Activated CD8-positive, alpha-beta memory T cell treated with anti-CD3 and anti-CD28 coated beads for 24 hours (primary cell): ENCODE measurements at places on chromosomes 5 and 9.

DNA sequence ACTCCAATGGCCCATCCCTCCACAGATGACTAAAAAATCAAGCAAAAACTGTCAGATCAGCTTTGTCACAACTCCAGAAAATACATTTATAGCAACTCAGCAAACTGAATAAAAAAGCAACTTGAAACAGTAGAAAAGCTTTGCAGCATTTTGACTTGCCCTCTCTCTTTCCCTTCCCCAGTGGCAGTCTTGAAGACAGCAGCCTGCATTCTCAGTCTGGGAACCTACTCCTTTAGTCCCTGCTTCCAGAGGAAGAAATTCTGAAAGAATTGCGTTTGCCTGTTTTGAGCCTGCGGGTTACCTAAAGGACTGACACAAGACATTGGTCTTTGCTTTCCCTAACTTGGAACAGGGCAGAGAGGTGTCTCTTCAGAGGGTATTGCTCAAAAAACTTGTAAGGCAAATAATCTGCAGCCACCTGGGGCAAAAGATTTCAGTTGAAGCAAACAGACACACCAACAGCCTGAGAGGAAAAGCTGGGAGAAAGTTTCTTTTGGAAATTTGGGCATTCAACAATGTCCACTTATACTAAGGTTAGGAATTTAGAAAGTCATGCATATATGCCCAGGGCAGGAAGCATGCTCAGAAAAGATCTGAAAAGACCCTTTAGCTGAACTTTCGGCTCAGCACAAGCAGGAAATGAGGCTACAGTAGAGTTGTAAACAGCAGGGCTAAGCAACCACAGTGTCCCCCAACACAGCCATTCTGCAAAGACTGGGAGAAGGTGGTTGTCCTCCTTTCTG lies 15.2 kb upstream of the SLC35D2 start:
- no peak for DNase-seq

DNA sequence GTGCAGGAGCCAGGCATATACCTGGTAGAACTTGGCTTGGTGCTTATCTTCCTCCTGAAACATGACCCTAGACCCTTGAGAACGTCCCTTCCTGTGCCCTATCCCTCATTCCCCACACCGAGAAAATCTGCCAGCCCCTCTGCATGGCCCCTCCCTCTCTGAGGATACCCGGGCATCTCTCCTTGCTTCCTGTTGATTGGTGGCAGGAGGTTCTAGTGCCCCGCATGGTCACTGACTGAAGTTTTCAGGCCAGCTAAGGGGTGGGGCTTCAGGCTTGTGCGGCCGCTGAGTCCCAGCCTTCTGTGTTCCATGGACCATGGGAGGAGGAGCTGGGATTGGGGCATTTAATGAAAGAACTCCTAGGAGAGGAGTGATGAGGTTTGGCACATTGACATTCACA lies 22.8 kb downstream of the IGIP start:
- no peak for DNase-seq

DNA sequence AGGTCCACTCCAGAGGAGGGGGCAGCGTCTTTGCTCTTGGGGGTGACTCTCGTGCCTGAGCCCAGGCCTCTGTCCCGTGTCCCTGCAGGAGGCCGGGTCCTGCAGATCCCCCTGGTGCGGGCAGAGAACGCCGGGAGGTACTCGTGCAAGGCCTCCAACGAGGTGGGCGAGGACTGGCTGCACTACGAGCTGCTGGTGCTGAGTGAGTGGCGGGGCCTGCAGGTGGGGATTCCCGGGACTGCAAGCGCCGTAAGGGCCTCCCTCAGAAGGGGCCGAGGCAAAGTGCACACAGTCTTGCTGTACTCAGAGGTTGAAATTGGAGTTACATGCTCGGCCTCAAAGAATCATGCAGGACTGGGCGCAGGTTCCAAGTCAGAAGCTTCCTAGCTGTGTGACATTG lies 62.7 kb upstream of the ASS1 start:
- DNase-seq = no peak

- DNase-seq = no peak
These were observed 105.6 kb downstream of the FGF18 start for GRCh38 chr5:171525085-171525484.

- DNase-seq = no peak
These were observed 98.4 kb upstream of the NREP start for GRCh38 chr5:111855356-111855755.

- DNase-seq = no peak
These were observed 400 bp downstream of the KDM4C start for GRCh38 chr9:6758248-6758497.

DNA sequence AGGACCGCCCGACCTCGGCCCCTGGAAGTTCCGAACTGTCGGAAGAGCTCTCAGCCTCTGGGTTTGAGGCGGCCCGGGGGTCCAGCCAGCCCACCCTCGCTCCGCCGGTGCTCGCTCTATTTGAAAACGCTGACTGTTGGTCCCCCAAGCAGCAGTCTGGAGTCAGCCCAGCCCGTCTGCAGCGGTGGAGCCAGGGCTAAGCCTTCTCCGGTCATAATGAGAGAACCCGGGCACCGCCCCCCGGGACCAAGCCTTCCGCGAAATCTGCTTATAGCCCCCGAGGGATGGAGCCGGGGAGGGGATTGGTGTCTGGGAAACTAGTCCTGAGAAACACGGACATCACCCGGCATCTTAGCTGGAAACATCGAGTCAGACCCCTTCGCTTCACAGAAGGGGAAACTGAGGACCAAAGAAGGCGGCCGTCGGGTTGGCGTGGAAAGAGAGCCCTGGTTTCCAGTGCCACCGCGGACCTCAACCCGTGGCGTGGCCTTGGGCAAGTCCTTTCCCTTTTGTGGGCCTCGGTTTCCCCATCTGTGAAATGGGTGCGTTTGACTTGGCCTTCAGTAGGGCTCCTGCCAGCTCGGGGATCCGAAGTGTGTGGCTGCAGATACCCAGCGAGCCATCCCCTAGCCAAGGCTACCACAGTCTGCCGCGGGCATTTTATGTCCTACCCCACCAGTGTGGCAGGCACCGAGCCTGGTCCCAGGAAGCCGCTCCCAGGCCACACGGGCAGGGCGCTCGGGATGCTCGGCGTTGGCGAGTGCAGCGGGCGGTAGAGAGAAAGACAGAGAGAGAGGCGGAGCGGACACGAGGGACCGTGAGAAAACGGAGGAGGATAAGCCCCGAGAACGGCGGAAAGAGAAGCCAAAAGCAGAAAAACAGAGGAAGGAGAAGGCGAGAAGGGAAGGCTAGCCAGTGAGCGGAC lies 857 bp downstream of the ADAM19 start:
- peak; percentile 72 for DNase-seq

DNA sequence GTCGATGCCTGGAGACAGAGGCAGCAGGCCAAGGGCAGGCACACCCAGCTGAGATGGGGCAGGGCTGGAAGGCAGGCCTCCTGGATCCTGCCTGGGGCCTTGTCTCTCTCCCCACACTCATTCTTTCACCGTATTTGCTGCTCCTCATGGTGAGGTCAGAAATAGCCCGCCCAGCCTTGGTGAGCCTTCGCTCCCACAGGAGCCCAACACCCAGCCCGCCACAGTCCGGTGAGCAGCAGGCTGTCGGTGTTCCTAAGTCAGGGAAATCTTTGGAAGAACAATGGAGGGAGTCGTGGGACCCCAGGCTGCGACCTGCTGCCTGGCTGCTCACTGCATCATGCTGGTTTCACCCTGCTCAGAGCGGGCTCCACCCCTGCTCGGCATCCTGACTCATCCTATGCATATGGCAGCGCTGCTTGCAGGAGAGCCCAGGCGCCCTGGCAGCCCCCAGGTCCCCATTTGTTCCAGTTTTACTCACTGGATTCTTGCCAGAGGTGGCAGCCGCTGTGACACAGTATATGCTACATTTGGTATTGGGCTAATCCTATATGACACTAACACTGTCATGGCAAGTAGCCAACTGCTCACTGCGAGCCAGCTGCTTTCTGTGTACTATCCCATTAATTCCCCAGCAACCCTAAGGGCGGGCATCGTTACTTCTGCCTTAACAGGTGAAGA lies 53.2 kb upstream of the NCS1 start:
- no peak for DNase-seq

GRCh38 chr9:121464968-121465367 lies 34.7 kb downstream of the GGTA1 start:
- DNase-seq = no peak

- DNase-seq = no peak
These were observed 61.5 kb downstream of the MAMDC2 start for GRCh38 chr9:70105147-70105546.

- DNase-seq = no peak
These were observed 45.4 kb downstream of the SHB start for GRCh38 chr9:38023661-38024035.

DNA sequence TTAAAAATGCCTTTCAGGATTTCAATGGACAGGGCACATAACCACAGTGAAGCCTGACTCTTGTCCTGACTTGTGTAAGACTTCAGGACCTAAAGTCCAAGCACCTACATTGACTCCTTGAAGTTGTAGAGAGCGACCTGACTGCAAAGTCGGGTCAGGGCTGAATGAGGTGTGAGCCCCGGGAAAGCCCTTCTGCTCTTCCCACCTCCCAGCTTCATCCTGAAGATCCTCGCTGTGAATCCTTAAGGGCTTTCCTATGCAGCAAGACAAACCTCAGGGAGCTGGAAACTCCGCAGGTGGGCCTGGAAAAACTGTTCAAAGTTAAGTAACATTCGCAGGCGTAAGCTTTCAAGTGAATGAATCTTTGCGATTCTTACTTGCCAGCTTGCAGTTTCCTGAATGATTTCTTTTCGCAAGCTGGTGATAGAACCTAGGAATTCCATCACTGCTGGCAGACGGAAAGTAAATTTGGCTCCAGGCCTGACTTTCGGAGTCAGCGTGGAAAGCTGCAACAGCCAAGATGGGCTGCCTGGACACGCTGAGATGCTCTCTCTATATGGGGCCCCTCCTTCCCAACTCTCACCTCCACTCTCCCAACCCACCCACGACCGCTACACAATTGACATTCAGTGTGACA lies 10.9 kb downstream of the SEMA5A start:
- no peak for DNase-seq

DNA sequence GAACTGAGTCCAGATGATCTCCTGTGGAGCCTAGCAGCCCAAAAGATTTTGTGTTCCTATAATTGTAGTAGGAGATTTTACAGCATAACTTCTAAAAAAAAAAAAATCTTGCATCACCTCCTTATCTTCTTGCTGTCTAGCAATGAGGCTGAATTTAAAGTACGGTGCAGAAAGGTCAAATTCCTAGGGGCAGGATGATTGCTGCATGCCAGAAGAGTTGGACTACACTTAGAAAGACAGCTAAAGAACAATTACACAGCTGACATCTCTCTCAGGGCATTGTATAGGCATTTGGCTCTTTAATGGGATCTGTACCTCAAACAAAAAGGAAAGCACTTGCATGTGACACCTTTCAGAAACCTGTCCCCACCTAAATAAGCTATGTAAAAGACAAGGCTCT lies 443.2 kb downstream of the HCN1 start:
- DNase-seq = no peak

DNA sequence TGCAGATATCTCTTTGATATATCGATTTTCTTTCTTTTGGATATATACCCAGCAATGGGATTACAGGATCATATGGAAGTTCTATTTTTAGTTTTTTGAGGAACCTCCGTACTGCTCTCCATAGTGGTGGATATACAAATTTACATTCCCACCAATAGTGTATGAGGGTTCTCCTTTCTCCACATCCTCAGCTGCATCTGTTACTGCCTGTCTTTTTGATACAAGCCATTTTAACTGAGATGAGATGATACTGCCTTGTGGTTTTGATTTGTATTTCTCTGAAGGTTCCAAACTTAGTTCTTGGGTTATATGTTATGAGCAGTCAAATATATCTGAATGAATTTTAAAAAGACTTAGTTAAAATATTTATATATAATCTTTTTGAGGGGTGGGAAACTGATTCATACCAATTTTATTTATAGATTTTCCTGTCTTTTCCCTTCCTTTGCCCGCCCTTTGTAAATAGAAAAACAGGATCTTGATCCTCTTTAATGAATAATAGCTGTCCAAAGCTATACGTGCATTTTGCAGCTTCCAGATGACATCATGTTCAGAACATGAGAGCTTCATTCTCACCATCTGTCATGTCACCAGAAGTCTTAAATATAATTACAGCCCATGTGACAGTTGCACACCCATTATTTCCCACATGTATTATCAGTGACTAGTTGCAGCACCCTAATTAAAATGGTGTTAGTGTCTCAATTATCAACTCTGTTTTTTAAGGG lies 6.2 kb upstream of the ARHGEF28 start:
- DNase-seq = no peak

- DNase-seq = no peak
These were observed 230.3 kb upstream of the TYRP1 start for GRCh38 chr9:12462861-12463260.

DNA sequence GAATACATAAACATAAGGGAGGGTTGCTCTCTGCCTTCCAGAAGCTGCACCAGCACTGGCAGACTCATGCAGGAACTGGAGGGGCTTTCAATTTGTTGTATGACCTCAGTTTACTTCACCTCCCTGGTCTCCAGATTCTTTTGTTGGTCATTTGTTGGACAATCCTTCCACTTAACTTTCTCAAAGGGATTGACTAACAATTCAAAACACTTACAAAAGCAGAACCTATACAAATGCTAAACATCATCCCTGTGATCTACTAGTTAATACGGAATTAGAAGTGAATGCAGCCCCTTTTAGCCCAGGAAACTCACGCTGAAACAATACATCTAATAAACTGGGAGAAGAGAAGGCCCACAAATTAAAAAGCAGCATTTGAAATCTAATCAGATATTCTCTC lies 404.6 kb upstream of the BRINP1 start:
- DNase-seq = no peak

GRCh38 chr9:131965103-131965502 lies 114.6 kb downstream of the MED27 start:
- no peak for DNase-seq

- no peak for DNase-seq
These were observed 14.1 kb downstream of the SNX2 start for GRCh38 chr5:122788996-122789395.

DNA sequence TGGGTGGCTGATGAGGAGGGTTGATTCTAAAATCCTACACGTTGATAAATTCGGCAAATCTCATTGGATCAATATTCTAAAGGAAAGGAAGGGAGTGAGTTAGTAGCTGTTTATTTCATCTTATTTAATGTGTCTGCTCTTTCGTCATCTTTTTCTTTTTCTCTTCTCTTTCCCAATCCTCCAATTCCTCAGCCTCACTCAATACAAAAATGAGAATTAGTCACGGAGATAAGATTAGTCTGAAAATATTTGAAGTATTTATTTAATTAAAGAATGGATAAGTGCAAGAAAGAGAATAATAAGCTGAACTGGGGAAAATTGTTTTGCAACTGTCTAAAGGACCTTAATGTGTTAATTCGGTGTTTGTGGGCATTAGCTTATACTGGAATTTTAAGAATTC lies 1095.1 kb downstream of the DTWD2 start:
- DNase-seq = no peak

DNA sequence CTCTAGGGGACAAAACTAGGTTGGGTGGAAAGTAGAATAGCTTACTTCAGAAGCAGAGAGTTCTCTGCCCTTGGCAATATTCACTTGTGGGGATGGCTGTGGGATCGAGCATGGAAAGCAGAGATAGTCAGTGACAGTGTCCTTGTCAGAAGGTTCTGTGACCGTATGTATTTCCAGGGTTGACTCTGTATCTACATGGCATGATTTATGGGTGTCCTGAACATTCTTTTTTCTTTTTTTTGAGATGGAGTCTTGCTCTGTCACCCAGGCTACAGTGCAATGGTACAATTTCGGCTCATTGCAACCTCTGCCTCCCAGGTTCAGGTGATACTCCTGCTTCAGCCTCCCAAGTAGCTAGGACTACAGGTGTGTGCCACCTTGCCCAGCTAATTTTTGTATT lies 77.4 kb upstream of the LHFPL2 start:
- no peak for DNase-seq

- peak; percentile 13 for DNase-seq
These were observed 84.6 kb upstream of the FSTL4 start for GRCh38 chr5:133696782-133697507.
